ENCODE measurements at places on chromosomes 1 and 21.

- DNase-seq = no peak
Measured at GRCh38 chr1:226400519-226401354, 7.2 kb downstream of the PARP1 start.

- DNase-seq = no peak
Measured at GRCh38 chr1:46549697-46550681, 1.5 kb downstream of the KNCN start.

DNA sequence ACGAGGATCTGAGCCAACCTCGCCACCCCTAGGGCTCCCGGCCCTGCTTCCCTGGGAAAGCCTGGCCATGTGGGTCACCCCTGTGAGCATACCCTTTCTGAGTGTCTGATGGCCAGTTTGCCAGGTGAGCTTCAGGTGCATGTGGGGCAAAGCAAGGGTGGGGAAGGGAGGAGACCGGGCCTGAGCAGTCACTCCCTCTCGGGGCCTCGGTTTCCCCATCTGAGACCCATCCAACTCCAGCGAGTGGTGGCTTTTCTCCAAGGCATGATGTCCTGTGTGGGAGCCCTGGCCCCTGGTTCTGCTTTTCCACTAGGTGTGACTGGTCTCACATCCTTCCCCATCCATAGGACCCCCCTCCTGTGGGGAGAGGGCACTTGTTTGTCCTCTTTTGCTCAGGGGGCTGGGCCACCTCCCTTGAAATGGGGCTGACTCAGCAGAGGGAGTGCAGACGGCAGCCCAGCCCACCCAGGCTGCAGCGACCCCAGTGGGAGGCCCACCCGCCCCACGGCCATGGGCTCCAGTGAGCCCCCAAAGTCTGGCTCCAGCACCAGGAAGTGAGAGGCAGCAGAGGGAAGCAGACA is 1.7 kb upstream of the WNT9A start:
- DNase-seq = no peak

GRCh38 chr1:63418101-63418500 is 50.7 kb downstream of the ALG6 start:
- DNase-seq = no peak

GRCh38 chr1:219121679-219122078 is 52.0 kb upstream of the LYPLAL1 start:
- DNase-seq = no peak

DNA sequence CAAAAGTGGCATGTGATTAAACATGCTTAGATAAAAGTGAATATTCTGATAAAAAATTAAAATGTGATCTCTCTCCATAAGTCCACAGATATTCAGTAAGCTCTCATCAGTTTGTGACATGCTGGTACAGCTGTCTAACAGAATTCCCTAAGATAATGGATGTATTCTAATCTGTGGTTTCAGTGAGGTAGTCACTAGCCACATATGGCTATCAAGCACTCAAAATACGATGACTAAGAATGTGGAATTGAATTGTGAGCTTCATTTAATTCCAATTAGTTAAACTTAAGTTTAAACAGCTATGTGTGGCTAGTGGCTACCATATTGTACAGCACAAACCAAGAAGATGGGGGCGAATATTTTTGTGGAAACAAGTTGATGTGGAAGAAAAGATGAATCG is 4.1 kb upstream of the REG4 start:
- DNase-seq = no peak

GRCh38 chr1:96980448-96980847 is 258.9 kb downstream of the PTBP2 start:
- no peak for DNase-seq

DNA sequence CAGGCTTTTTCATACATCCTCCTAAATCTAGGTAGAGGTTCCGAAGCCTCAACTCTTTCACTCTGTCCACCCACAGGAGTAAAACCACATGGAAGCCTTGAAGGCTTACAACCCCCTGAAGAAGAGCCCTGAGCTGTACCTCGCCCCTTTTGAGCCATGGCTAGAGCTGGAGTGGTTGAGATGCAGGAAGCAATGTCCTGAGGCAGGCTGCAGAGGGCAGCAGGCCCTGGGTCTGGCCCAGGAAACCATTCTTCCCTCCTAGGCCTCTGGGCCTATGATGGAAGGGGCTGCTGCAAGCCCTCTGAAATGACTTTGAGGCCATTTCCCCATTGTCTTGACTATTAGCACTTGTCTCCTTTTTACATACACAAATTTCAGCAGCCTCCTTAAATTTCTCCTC is 1503.0 kb downstream of the KCNT2 start:
- no peak for DNase-seq

- DNase-seq = peak; percentile 32
Measured at GRCh38 chr1:40939320-40940059, 40.0 kb upstream of the CTPS1 start.

DNA sequence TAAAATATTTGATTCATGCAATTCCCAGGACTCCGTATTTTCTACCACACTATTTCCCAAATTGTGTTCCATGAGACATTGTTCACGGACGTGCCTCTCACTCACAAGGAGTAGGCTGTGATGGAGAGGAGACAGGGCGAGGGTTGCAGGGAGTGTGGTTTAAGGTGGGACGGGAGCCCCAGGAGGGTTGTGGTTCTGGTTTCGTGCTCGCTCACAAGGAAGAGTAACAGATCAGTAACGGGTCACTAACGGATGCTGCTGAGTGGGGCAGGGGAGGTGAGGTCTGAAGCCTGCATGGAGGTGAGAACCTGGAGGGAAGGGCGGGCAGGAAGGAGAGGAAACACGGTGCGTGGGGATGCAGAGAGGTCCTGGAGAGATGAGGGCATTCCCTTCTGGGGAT is 28.8 kb downstream of the TFF3 start:
- DNase-seq = no peak
